ENCODE measurements at places on chromosomes 2 and 18.
A peak's percentile ranks its signal among the peaks of the same experiment; 100 is the strongest.

DNA sequence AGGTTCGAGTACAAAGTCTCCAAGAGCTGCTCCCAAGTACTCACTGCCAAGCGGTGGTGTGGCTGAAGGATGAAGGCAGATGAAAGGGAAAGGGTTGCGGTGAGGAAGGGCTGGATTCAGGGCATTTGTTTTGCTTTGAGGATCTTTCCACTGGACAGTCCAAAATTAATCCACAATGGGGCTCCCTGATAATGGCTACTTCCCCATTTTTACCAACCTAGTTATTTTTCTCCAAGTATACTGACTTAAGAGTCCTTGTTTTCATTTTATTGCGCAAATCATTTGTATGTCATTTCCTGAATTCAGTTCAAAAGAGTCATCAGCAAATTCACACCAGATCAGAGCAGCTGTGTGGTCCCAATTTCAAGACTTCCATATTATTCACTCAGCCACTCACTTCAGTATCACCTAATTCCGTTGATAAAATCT, 464 bp upstream of the SESTD1 start:
- DNase-seq = no peak

DNA sequence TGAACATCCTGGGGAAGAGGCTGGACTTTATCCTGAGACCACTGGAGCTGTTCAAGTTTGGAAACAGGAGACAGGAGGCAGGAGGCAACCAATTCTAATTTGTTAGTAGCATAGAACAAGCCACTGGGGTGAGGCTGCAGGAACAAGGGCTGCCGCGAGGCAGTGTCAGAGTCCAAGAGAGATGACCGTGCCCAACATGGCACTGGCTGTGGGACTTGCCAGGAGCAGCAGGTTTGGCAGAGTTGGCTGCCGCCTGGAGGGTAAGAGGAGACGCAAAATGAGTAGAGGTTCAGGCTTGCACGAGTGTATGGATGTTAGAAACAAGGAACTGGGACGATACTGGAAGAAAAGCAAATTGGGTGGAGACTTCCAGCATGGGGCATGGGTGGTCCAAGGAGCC, 168.5 kb downstream of the TPGS2 start:
- DNase-seq = no peak

- DNase-seq = no peak
Observed at GRCh38 chr2:216574046-216574445, 59.2 kb upstream of the IGFBP2 start.

DNA sequence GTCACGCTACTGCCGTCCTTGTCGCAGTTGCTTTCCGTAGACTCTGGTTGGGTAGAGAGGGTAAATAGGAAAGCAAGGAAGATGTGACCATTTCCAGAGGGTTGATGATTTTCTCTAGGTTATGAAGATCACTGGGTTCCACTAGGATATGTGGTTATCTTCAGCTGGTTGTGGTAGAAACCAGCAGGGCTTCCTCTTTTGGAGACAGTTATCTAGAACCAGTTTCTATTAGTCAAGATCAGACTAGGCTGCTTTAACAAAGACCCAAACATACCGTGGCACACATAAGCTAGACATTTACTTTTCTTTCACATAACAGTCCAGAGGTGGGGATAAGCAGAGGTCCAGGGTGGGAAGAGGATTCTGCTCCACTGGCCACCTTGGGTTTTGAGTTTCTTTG, 59.6 kb downstream of the FASTKD2 start:
- no peak for DNase-seq

DNA sequence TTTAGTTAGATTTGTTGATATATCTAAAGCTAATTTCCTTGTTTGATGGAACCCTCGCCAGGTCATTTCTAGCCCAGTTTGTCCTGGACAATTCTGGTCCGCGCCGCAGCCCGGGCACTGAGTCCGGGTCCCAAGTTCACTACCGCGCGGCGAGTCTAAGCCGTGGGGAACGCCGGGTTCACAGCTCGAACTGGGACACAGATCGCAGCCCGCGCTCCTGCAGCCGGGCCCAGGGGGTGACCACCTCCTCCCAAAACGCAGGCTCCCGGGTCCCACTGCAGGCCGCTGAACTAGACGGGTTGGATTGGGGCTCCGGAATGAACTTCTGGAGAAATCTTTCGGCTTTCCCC, 681 bp downstream of the ACADL start:
- peak; percentile 52 for DNase-seq

DNA sequence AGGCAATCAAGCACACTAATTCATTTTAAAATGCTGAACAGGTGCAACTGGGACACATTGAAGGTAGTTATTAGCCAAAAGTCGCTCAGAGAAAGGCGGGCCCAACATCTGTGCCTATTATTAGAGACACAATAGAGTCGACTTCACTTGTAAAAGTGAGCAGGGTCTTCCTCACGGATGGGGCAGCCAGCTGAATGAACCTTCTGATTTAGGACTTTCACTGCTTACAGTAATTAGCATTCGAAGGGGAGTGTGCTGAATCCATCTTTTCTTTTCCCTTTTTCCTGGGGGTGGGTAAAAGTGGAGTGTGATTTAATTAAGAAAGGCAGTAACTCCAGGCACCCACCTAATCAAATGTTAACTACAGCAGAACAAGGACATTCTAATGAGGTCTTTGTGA, 677.7 kb downstream of the DCDC2C start:
- no peak for DNase-seq

DNA sequence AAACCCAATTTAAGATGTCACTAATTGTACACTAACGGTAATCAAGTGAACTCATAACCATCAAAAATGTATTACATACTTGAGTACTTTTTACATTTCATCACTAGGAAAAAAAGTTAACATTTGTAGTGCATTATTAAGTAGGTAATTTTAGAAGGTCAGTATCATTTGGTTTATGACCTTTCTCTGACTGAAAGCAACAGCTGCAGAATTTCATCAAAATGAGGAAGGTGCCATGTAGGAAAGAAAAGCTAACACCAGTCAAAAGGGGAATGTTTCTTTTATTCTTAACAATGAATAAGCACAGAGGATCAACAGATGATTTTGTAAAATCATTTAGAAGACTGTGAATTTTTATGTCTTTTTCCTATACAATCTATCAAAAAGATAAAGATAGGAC, 79.0 kb downstream of the PIGN start:
- DNase-seq = no peak

- DNase-seq = no peak
Observed at GRCh38 chr2:195532255-195532627, 124.8 kb upstream of the SLC39A10 start.

DNA sequence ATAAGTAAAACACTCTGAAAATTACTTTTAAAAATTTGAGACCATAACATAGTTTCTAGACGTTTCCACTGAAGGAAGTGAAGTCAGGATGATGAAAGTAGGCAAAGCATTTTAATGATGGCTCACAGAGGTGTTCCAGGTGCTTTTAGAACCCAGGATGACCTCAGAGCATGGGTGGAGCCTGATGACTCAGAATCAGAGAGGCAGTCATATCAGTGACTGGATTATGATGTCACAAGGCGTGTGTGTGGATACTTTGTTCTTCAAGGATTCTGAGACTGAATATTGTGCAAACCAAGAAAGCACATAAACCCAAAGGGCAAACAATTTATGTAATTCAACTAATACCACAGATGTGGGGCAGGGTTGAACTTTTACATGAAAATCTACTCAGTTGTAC, 208.0 kb upstream of the FBXO11 start:
- DNase-seq = peak; percentile 81

- no peak for DNase-seq
Observed at GRCh38 chr2:11352781-11353537, 8.5 kb upstream of the ROCK2 start.

GRCh38 chr2:178448968-178449661, 1.9 kb downstream of the PRKRA start:
- DNase-seq = peak; percentile 41

GRCh38 chr2:194166818-194167217, 1490.2 kb upstream of the SLC39A10 start:
- DNase-seq = no peak

GRCh38 chr2:140641163-140641562, 1489.7 kb downstream of the LRP1B start:
- DNase-seq = no peak

- DNase-seq = peak; percentile 78
Observed at GRCh38 chr2:134104754-134105153, 149.1 kb upstream of the MGAT5 start.

GRCh38 chr18:12574494-12575185, 83.3 kb downstream of the SPIRE1 start:
- DNase-seq = peak; percentile 46

DNA sequence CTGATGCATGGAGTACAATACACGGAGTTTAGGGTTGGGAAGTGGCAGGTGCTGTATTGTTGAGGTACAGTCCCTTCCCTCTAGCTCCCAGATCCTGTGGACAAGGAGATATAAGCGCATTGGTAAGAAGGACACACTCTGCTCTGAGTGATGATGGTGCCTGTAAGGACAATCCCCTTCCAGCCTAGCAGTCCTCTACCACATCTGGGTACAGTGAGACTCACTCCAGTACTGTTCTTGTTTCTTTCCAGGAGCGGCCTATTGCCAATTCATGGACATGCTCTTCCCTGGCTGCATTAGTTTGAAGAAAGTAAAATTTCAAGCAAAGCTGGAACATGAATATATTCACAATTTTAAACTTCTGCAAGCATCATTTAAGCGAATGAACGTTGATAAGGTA, 56.0 kb downstream of the MAPRE2 start:
- no peak for DNase-seq

- no peak for DNase-seq
Observed at GRCh38 chr2:102677244-102678215, 58.2 kb downstream of the SLC9A2 start.

GRCh38 chr2:38097988-38098385, 22.0 kb upstream of the CYP1B1 start:
- DNase-seq = no peak

- DNase-seq = peak; percentile 14
Observed at GRCh38 chr2:14535156-14535555, 97.4 kb upstream of the LRATD1 start.

DNA sequence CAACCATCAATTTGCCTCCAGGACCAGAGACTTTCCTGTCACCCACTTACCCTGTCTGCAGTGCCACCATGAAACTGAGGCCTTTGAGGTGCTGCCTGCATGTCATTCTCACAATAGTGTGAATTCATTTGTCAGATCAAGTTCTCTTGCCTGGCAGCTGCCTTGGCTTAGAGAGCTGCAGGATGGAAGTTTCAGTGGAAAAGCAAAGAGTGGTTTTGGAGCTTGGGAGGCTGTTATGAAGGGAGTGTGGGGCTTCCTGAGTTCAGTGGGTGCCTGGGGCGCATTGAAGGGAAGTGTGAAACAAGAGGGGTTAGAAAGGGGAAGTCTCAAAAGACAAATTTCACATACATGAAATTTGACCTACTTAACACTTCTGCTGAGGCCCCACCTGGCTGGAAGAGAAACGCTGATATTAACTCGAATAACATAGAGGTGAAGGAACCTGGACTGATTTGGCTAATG, 7.9 kb upstream of the LBH start:
- no peak for DNase-seq

DNA sequence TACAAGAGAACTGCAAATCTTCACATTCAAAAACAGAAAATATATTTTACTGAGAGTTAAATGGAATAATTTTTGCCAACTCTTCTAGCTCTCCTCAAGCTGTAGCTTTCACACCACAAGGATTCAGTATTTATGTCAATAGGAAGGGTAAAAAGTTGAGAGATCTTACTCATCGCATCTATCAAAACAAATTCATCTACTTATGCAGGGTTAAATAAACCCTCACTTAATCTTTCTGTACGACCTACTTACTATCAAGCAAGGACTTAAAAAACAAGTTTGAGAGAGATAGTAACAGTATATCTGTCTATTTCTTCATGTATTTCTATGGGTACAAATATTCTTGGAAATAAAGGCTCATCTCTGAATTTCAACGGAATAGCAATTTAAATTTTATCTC, 35.5 kb downstream of the SIGLEC15 start:
- DNase-seq = no peak

GRCh38 chr2:19021100-19021476, 337.3 kb downstream of the OSR1 start:
- DNase-seq = no peak

GRCh38 chr2:19488009-19488691, 129.7 kb upstream of the OSR1 start:
- DNase-seq = no peak

- no peak for DNase-seq
Observed at GRCh38 chr2:211534632-211535031, 978.2 kb downstream of the CPS1 start.

- peak; percentile 44 for DNase-seq
Observed at GRCh38 chr18:7608781-7609201, 41.7 kb downstream of the PTPRM start.

All from stomach (tissue), 19 donors.